ENCODE measurements at places on chromosomes 3 and 15.

GRCh38 chr15:73630921-73631362 is 2.2 kb downstream of the NPTN start:
- no peak for DNase-seq

GRCh38 chr3:11260460-11260859 is 11.7 kb upstream of the ATG7 start:
- DNase-seq: no peak

GRCh38 chr3:29991198-29991597 is 615.2 kb upstream of the TGFBR2 start:
- no peak for DNase-seq

DNA sequence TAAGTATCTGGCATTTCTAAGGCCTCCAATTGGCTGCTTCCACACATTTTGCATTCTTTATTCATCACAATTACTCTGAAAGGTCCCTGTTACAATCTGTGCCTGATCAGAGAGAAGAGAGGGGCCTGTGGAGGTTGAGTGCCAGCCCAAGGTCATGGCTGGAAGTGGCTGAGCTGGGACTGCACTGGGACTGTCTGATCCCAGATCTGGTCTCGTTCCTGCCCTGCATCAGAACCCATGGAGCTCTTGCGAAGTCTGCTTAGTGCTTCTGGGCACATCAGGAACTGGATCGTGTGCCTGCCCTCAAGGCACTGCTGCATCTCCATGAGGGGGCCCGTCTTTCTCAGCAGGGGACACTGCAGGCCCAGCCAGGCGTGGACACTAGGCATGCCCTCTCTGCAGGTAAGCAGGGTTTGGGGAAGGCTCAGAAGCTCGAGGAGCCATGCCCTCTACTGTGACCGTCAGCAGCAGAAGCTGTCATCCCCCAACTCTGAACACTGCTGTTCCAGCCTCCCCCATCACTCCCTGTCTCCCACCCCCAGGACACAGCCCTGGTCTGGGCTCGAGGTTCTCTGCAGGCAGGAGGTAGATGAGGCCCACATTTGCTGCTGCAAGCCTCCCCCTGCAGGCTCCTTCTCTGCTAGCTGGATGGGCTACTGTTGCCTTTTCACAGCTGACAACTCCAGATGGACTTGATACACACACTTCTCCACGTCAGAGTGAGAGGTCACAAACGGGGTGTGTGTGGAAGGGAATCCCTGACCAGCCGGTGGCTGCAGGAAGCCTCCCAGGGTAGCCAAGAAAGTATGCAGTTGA is 96.5 kb upstream of the PRR23E start:
- DNase-seq: no peak

DNA sequence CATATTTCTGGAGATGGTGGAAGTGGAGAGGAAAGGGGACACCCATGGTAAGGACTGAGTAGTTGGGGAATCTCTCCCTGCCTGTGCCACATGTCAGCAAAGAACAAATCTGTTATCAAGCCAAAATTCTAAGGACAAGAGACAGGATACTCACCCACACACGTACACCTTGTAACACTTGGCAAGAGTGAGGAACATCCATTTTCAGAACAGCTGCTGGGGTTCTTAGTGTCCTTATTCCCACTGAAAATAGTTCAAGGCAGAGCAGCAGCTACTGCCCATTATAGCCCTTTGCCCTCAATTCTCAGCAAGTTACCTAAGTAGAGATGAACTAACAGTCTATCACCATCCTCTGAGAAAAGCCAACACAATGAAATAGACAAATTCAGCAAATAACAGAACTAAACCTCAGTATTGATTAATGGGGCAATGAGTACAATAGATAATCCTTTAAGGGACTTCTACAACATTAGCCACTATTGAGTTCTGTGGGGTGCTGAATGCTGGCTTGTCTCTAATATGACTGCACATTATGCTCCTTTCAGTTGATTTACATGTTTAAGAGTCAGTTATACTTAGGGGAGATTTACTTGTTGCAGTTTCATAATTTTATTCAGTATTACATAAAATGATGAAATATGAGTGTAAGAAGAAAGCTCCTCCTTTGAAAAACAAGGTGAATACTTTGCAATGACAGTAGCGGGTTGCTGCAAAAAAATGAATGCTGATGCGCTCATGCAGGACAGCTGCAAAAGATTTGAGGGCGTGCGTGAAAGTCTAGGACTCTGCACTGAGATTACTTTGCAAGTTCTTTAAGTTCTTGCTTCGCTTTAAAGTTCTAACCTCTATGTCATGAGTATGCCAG is 22.4 kb downstream of the SENP5 start:
- DNase-seq: no peak

DNA sequence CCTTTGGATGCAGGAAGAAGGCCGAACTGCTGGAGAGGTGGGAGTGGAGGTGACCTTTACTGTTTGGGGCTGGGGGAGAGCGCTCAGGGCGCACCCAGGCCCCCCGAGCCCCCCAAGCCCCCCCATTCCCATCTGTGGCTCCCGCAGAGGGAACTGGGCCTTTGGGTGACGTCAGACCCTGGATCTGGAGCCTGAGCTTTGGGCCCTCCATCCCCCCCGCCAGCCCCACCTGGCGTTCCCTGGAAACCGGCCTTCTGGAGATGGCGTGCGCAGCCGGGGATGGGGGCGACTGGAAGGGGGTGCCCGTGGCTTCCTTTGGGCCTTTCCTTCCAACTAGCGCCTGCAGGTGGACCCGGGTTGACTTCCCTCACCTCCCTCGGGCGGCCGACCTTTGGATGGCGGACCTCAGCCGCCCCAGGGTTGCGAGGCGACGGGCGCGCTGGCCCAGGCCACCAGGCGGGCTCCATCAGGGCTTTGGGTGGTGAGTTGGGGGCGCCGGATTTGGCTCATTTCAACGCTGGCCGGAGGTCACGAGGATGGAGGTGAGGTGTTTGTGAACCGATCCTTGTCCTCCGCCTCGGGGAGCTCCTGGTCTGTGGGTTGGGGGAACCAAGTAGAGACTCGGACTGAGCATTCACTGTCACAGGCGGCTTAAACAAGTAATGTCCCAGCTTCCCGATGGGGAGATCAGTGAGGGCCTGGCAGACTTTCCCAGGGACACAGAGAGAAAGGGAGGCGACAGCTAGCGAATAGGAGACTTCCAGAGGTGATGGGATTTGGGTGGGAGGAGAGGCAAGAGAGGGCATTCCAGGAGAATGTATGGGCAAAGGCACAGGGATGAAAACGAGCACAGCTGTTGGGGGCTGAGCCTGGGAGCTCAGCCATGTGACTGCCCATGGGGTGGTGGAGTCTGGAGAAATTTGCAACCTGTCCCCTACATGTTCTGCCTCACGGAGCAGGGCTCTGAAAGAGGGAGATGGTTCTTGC is 709 bp downstream of the SCAMP5 start:
- DNase-seq: no peak

GRCh38 chr3:111299192-111299615 is 227.6 kb downstream of the NECTIN3 start:
- no peak for DNase-seq
